ENCODE measurements at places on chromosomes 7 and 10. TPM values are rescaled to one million over a fixed set of nuclear protein-coding genes. Genes with fewer than 3 reads are reported as not detected.

LIPF gene
- 0.74 TPM for polyA plus RNA-seq

WNT8B gene
- not detected for polyA plus RNA-seq

GRCh38 chr10:129568583-129569344, 101.7 kb downstream of the MGMT start:
- H3K4me1 ChIP-seq: no peaks in the 10 kb centered on the region
- H3K36me3 ChIP-seq: no peaks in the 10 kb centered on the region
- no peaks in the 10 kb centered on the region for H3K27me3 ChIP-seq
- H3K4me3 ChIP-seq: no peak overlapping the region
- H3K27ac ChIP-seq: no peak overlapping the region
- DNase-seq: no peak

MUC3A gene
- polyA plus RNA-seq: 0.22 TPM

DNA sequence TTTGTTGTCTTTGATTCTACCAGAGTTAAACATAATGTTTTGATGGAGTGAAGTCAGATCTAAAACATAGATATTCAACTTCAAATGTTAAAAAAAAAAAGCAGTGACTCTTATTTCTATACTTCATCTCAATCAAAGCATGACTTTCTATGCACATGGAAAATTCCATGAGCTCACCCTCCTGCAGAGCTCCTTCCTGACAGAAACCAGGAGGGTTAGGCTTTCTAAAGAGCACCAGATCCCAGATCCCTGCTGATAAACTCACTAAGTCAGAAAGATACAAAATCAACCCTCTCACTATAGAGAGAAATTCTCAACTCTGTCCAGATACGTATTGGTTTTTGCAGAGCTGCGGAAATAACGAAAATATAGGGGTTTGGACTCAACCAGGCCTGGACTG, 122.6 kb downstream of the FAM107B start:
- DNase-seq: no peak
- no peak overlapping the region for H3K4me3 ChIP-seq
- no peaks in the 10 kb centered on the region for H3K36me3 ChIP-seq
- H3K27me3 ChIP-seq: no peaks in the 10 kb centered on the region

DNA sequence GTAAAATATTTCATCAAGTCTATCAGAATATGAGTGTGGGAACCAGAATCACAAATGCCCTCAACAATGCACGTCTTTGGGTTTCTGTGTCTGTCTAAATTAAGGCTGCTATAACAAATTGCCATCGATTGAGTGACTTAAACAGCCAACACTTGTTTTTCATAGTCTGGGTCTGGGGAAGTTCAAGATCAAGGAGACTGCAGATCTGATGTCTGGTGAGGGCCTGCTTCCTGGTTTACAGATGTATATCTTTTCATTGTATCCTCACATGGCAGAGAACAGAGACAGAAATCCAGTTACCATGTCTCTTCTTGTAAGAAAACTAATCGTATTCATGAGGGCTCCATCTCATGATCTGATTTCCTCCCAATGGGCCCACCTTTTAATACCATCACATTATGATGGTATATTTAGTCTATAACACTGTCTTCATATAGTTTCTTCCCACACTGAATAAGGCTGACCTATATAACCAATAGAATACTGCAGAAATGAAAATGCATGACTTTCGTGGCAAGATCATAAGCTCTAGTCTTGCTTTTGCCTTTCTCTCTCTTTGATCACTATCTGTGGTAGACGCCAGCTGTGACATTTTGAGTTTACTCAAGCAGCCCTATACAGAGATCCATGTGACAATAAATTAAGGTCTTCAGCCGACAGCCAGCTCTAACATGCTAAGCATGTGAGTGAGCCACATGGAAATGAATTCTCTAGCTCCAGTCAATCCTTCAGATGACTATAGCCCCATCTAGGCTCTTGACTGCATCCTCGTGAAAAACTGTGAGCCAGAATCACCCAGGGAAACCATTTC, 51.9 kb downstream of the THSD7A start:
- H3K36me3 ChIP-seq: no peaks in the 10 kb centered on the region
- DNase-seq: no peak
- H3K4me3 ChIP-seq: no peak overlapping the region
- H3K27ac ChIP-seq: no peak overlapping the region
- H3K4me1 ChIP-seq: no peaks in the 10 kb centered on the region
- H3K27me3 ChIP-seq: no peaks in the 10 kb centered on the region

GRCh38 chr7:82443547-82444219, at the start of gene CACNA2D1:
Gene CACNA2D1, minus strand, starts transcription at chr7:82443777.
- H3K36me3 ChIP-seq: no peaks in the 10 kb centered on the region
- peak within 1 kb of the TSS; percentile 79 for H3K4me3 ChIP-seq
- peak within 1 kb of the TSS; percentile 99 for H3K27ac ChIP-seq
- H3K4me1 ChIP-seq: peaks cover 31% of the 10 kb centered on the region
- DNase-seq: peak; percentile 86

DNA sequence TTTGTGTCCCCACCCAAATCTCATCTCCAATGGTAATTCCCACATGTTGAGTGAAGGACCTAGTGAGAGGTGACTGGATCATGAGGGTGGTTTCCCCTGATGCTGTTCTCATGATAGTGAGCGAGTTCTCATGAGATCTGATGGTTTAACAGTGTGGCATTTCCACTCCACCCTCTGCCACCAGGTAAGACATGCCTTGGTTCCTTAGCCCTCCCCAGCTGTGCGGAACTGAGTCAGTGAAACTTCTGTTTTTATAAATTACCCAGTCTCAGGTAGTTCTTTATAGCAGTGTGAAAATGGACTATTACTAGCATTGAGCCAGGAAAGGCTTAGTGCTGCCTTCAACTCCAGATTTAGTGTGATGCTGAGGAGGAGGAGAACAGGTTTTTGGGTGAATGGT, 222.2 kb downstream of the ADRA2A start:
- no peak overlapping the region for H3K27ac ChIP-seq
- DNase-seq: no peak
- no peak overlapping the region for H3K4me3 ChIP-seq
- H3K27me3 ChIP-seq: no peaks in the 10 kb centered on the region

DNA sequence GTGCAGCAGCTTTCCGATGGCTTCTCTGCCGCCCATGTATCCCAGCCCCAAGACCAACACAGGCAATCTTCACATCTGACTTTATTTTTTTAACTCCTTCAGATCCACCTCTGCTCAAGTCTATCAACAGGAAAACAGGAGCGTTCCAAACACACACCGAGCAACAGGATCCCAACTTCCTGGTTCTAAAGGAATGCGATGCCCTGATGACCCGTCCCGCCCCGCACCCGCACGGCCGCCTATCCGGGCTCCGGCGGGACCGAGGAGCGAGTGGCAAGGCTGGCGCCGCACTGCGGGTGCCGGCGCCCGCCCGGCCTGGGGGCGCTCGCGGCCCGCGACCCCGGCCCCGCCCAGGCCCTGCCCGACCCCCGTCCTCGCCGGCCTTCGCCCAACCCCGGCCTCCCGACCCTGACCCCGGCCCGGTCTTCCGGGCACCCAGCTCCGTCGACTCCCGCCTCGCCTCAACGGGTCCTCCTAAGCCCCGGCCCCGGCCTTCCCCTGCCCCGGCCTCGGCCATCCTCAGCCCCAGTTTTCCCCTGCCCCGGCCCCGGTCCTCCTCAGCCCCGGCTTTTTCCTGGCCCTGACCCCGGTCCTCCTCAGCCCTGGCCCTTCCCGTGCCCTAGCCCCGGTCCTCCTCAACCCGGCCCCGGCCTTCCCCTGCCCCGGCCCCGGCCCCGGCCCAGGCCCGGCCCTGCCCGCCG, 730 bp downstream of the LARP4B start:
- H3K27me3 ChIP-seq: no peaks in the 10 kb centered on the region
- H3K27ac ChIP-seq: peak overlapping the region; percentile 91
- peak overlapping the region; percentile 70 for H3K4me3 ChIP-seq
- DNase-seq: peak; percentile 67
- peaks cover 47% of the 10 kb centered on the region for H3K4me1 ChIP-seq
- H3K36me3 ChIP-seq: peaks cover 6% of the 10 kb centered on the region

NACAD gene
- polyA plus RNA-seq: 0.33 TPM

GRCh38 chr10:118213436-118213835, 128.7 kb downstream of the FAM204A start:
- H3K27me3 ChIP-seq: peaks cover 3% of the 10 kb centered on the region
- no peaks in the 10 kb centered on the region for H3K36me3 ChIP-seq
- DNase-seq: no peak
- no peak overlapping the region for H3K27ac ChIP-seq
- H3K4me3 ChIP-seq: no peak overlapping the region

STEAP4 gene
- polyA plus RNA-seq: 5.2 TPM

AGAP6 gene
- 6.4 TPM for polyA plus RNA-seq

- no peak for DNase-seq
- peak overlapping the region; percentile 17 for H3K4me3 ChIP-seq
- H3K27ac ChIP-seq: peak overlapping the region; percentile 100
- no peaks in the 10 kb centered on the region for H3K27me3 ChIP-seq
- H3K4me1 ChIP-seq: peaks cover 30% of the 10 kb centered on the region
- no peaks in the 10 kb centered on the region for H3K36me3 ChIP-seq
Observed at GRCh38 chr7:116955801-116956476, 2.6 kb downstream of the ST7 start.

DNA sequence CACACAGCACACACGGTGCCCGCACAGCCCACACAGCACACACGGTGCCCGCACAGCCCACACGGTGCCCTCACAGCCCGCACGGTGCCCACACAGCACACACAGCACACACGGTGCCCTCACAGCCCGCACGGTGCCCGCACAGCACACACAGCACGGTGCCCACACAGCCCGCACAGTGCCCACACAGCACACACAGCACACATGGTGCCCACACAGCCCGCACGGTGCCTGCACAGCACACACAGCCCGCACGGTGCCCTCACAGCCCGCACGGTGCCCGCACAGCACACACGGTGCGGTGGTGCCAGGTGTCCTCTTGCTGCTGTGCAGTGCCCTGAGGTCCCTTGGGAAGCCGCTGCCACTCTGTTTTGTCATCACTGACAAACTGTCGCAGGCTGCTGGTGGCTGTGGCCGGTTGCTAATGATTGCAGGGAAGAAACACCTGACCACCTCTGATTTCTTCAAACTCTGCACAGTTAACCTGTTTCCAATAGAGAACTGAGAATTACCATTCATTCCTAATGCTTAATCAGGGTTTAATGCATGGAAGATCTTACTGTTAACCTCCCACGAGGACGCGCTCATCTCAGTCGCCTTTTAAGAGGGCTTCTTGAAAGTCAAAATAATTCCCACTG, 66.9 kb downstream of the GLRX3 start:
- H3K36me3 ChIP-seq: no peaks in the 10 kb centered on the region
- no peak for DNase-seq
- no peaks in the 10 kb centered on the region for H3K27me3 ChIP-seq
- H3K4me3 ChIP-seq: no peak overlapping the region

GRCh38 chr7:157568106-157568769, 231.4 kb downstream of the DNAJB6 start:
- H3K36me3 ChIP-seq: no peaks in the 10 kb centered on the region
- no peaks in the 10 kb centered on the region for H3K4me1 ChIP-seq
- no peak overlapping the region for H3K27ac ChIP-seq
- H3K4me3 ChIP-seq: peak overlapping the region; percentile 65
- no peak for DNase-seq

- no peaks in the 10 kb centered on the region for H3K4me1 ChIP-seq
- H3K36me3 ChIP-seq: peaks cover 76% of the 10 kb centered on the region
- no peak overlapping the region for H3K4me3 ChIP-seq
- no peak overlapping the region for H3K27ac ChIP-seq
- no peaks in the 10 kb centered on the region for H3K27me3 ChIP-seq
- DNase-seq: no peak
Observed at GRCh38 chr10:130179640-130180039, 43.4 kb downstream of the GLRX3 start.

GRCh38 chr10:121531076-121531829, 67.0 kb downstream of the FGFR2 start:
- no peak overlapping the region for H3K27ac ChIP-seq
- DNase-seq: no peak
- no peaks in the 10 kb centered on the region for H3K4me1 ChIP-seq
- no peaks in the 10 kb centered on the region for H3K36me3 ChIP-seq

DNA sequence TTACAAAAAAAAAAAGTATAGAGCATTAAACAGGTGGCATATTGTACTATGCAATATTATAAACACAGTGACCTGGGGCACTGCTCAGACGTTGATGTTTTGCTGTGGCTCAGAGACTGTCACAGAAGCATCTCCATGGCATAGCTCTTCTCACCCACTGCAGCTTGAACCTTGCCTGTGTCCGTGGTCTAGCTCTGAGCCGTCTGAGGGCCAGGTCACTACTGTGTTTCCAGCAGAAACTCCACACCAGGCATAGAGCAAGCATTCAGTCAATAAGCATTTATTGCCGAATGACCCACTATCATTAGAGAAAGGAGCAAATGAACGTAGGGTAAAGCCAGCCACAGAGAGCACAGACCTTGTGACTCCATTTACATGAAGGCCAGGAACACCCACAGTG, 443.2 kb upstream of the FOXK1 start:
- H3K27ac ChIP-seq: no peak overlapping the region
- H3K4me3 ChIP-seq: no peak overlapping the region
- no peaks in the 10 kb centered on the region for H3K36me3 ChIP-seq
- H3K4me1 ChIP-seq: no peaks in the 10 kb centered on the region
- DNase-seq: no peak
- no peaks in the 10 kb centered on the region for H3K27me3 ChIP-seq

GRCh38 chr10:8060010-8060703, 5.7 kb downstream of the GATA3 start:
- H3K4me1 ChIP-seq: no peaks in the 10 kb centered on the region
- H3K4me3 ChIP-seq: peak overlapping the region; percentile 6
- DNase-seq: no peak
- H3K27me3 ChIP-seq: peaks cover 84% of the 10 kb centered on the region
- no peaks in the 10 kb centered on the region for H3K36me3 ChIP-seq
- no peak overlapping the region for H3K27ac ChIP-seq
